Foreskin keratinocyte (primary cell): ENCODE measurements at places on chromosomes 7 and 10.

GRCh38 chr7:29881724-29882123 is 75.4 kb downstream of the WIPF3 start:
- DNase-seq, result no peak

- peak; percentile 9 for DNase-seq
Measured at GRCh38 chr7:110650328-110650727, 440.6 kb upstream of the LRRN3 start.

DNA sequence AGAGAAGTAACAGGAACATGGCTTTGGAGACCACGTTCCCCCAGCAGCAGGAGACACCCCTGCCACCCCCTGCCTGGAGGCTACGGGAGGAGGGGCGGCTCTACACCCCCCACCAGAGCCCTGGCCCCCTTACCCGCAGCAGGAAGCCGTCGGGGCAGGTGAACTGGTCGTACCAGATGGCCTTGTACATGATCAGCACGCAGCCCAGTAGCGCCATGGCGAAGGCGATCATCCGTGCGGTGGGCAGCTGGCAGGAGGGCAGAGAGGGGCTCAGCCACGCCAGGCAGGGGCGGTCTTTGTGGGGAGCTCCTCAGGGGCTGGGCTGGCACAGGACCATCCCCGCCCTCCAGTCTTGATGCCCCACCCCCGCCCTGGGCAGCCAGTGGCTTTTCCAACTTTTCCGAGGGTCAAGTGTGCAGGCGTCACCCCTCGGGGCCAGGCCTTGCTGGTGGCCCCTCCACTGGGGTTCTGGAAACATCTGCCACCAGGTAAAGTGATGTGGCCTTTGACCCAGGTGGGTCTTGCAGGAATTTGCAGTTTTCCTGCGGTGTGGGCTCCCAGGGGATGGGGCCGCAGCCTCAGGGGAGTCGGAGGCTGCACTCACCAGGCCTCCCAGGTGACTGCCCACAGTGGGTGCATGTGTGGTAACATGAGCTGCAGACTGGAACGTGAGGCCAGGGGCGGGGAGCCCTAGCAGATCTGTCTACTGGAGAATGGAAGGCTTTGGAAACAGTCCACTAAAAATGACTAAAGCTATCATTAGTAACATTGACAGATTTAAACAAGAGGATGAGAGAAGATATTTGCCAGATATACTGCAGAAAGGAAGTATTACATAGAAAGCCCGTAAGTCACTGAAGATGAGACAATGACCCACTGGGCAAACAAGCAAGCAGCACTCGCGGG is 9.7 kb downstream of the CALY start:
- no peak for DNase-seq

GRCh38 chr7:8134089-8134733 is 127.8 kb downstream of the ICA1 start:
- no peak for DNase-seq

GRCh38 chr10:84156768-84157167 is 16.8 kb upstream of the GPR15LG start:
- no peak for DNase-seq

DNA sequence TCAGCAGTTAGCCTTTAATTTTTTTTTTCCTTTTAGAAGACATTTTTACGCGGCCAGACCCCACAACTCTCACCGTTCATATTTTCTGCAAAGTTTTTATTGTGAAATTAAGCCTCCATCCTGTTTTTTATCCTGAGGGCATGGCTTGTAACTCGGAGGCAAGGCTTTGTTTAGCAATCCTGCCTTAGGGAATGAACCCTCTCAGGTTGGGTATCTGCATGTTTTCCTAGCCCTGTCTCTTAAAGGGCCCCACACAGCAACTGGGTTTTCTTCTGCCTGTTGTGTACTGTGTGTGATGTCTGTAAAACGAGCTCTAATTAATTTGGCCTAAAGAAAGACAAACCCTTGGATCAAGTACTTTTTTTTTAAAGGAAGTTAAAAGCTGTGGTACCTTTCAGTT is 130.2 kb upstream of the COBL start:
- no peak for DNase-seq

DNA sequence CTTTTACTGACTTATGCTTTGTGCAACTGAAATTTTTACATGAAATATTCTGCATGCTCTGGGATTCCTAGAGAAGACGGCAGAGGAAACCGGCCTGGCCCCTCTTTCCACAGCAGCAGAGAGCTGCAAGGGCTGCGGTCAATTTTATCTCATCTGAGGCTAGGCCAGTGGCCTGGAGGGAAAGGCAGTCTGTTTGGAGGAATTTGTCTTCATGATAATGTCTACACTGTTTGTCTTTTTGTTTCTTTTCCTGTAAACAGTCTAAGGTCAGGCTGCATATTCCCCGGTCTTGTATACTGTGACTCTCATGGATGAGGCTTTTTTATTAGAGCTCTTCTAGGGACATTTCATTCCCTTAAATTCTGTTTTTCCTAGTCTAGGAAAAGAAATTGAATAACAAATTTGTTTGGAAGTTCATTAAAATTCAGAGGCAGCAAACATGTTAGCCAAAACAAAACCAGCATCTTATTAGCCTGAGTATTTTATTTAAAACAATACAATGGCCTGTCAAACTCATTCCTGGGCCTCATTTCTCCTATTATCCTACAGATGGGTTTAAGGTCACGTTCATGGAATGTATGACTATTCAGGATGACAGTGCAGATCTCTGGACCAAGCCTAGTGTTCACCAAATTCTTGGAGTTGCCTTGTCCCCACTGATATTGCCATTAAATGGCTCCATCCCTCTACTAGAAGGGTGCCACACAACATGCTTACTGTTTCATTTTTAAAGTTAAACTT is 26.4 kb downstream of the LAMB4 start:
- DNase-seq, result no peak

DNA sequence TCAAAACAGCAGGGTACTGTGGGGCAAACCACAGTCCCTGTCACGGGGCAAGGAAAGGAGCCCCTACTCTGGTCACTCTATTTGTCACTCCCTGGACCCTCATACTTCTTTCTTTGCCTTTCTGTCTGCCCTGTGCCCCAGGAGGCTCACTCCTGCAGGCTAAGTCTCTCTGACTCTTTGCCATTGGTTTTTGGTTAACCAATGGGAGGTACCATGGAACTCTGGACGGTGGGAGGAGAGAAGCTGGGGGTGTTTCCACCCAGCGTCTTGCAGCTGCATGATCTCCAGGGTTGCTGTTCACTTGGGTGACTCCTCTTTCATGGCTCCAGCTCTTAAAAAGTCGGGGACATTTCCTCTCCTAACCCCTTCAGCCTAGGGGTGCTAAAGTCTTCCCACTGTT is 15.4 kb upstream of the EIF5AL1 start:
- no peak for DNase-seq

DNA sequence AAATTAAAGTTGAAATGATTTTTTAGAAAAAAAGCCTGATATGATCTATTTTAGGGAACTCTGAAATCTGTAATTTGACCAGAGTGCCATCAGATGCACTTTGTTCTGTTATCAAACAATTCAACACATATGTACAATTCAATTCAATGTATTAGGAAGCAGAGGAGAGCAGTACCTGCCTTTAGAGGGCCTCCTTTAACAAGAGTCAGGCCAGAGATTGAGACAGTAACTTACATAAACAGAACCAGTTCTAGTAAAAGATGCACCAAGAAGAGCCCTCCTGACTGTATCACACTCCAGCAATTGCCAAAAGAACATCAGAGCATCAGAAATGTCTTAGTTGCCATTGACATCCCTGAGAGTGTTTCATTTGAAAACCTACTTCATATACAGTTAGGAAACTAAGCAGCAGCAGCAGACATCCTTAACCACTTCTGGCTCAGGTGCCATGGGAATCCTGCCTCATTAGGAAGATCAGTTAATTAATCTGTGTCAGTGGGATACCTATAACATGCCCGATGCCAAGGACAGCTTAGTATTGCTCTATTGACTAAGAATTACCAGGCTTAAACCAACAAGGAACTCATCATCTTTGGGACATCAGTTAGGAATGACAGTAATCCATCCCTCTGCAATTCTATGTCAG is 1222.6 kb upstream of the LRRN3 start:
- DNase-seq, result no peak

DNA sequence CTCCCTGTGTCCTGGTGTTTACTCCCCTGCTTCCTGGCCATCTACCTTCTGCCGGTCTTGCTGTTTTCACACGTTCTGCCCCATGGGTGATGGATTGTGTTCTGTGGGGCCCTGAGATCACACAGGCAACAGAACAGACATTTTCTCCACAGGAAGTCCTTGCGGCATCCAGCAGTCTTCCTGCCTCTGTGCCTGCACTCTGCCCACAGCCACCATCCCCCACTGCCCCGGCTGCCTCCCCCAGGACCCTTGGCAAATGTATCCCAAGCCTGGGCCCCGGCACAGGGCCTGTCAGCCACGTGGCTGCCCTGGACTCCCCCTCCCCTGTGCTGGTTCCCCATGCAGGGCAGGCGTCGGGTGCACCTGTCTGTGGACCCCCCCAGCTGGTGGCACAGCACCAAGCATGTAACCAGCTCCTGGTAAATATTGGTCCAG is 184.2 kb downstream of the WDR37 start:
- no peak for DNase-seq

DNA sequence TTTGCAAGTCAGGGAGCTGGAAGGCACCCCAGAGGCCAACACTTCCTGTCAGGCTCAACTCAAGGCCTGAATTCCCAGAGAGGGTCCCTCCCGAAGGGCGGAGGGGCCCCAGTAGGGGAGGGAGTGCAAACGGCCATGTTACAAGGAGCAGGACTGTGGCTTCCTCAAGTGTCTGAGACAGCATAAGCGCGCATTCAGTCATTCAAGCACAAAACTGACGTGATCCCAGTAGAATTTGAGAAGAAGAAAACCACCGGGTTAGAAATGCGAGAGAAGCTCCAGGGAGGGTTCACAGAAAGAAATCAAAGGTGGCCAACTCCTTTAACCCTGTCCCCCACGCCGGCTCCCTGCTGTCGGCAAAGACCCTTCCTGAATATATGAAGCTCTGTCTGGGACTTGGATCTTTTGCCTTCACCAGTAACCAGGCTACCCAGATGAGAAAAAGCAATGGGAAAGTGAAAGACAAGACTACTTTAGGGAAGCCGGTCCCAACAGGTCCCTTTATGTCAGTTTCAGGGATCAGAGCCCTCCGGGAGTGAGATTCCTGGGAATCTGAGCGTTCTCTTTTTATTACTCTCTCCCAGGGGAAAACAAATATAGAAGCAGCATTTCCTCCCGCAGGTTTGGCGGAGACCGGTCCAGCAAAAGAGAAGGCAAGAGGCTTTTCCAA is 1.3 kb downstream of the AFAP1L2 start:
- no peak for DNase-seq

GRCh38 chr7:153447011-153447410 is 605.2 kb upstream of the DPP6 start:
- DNase-seq, result no peak

DNA sequence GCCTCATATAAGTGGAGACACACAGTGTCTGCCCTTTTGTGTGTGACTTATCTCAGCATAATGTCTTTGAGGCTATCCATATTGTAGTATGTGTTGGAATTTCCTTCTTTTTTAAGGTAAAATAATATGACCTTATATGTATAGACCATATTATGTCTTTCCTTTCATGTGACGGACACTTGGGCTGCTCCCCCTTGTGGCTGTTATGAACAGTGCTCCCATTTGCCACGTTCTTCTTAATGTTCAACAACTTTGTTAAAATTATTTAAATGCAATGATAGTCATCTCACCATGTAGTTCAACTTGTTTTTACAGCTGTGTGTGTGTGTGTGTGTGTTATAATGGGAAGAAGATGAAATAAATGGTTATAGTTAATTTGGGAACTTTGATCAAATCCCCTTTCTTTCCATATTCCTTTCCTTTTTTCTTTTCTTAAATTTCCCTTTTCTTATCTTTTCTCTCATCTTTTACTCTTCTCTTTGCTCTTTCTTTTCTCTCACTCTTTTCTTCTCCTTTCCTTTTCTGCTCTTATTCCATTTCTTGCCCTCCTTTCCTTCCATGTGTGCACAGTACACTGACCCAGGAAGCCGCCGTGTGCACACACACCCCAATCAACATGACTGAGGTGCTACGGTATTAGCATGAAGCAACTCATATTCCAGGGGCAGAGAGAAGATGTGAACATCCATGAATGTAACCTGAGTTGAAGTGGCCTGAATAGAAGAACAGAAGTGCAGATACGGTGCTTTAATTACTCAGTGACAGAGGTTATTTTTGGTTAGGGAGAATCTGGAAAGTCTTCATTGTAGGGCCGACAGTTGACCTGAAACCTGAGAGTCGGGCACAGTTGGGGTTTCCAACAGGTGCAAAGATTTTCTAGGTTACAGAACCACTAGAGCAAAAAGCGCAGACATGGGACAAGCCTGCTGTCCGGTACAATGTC is 596.6 kb downstream of the SDK1 start:
- DNase-seq, result no peak

- DNase-seq, result no peak
Measured at GRCh38 chr7:155527664-155528063, 18.7 kb downstream of the CNPY1 start.

DNA sequence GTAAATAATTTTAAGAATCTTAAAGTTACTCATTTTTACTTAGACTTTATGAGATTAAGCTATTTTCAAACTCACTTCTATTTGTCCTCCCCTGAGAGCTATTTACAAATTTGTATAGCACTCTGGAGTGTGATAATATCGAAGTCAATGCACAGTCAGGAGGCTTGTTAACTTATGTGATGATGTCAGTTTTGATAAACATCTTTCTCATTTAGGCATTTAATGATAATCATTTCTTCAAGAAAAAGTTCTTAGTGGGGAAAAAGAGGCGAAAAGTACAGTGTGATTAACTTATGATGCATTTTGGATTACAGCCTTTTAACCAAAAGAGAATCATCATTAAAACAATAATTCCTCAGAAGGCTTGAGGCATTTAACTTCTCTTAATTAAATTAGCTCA is 468.6 kb downstream of the AUTS2 start:
- DNase-seq, result no peak

DNA sequence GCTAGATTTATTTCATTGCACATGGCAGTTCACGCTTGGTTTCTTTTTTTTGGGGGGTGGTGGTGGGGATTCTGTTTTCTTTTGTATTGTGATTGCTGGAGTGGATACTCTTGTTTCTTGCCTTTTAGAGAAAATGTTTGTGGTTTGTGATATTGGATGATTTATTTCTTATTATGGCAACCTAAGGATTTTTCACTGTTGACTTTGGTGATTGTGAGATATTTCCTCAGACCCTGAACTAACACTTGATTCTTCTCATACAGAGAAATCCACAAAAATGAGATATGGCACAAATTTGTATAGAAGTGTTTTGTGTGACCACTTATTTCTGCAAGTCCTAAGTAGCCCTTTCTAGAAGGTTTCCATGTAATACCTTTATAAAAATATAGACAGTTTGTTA is 871.1 kb downstream of the LRMDA start:
- DNase-seq, result no peak

DNA sequence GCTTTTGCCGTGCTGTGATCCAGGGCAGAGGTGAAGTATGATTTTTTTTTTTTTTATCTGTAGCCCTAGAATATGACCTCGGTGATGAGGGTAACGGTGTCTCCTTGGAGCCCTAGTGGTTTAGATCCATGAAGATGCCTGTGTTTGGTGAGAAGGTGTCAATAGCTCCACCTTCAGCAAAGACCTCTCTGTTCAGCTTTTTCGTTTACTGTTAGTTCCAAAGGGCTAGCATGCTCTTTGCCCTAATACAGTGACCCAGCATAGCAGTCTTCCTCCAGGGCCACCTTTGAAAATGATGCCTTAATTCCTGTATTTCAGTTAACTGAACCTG is 746 bp upstream of the MRPS16 start:
- no peak for DNase-seq

- peak; percentile 42 for DNase-seq
Measured at GRCh38 chr10:4240608-4241197, 455.7 kb upstream of the KLF6 start.

- DNase-seq, result peak; percentile 24
Measured at GRCh38 chr7:50632561-50633413, 67.6 kb upstream of the DDC start.
